Activated T-helper 1 cell treated with anti-CD3 and anti-CD28 coated beads, Interleukin-2, amount 50 U/mL, for 16 hours (primary cell): ENCODE measurements at places on chromosomes 3 and 15.

- DNase-seq: no peak
These were observed 44.2 kb downstream of the GSK3B start for GRCh38 chr3:120049881-120050539.

GRCh38 chr15:72389231-72389630, 8.9 kb upstream of the TMEM202 start:
- DNase-seq: no peak

DNA sequence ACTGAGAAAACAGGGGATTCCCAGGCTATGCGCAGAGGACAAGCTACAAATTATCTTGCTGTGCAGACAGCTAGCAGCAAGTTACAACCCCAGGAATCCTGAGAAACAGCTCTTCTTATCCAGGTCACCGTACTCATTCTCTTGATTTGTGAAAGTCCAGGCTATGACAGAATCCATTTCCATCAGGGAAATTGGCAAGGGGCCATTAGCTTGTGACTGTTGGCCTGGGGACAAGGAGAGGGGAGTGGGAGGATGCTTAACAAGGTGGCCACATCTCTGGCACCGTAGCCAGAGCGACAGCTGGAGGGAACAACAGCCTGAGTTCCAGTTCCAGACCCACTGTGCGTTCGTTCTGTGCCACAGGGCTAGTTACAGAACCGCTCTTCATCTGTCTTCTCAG, 44.9 kb upstream of the PLXNA1 start:
- DNase-seq: no peak

DNA sequence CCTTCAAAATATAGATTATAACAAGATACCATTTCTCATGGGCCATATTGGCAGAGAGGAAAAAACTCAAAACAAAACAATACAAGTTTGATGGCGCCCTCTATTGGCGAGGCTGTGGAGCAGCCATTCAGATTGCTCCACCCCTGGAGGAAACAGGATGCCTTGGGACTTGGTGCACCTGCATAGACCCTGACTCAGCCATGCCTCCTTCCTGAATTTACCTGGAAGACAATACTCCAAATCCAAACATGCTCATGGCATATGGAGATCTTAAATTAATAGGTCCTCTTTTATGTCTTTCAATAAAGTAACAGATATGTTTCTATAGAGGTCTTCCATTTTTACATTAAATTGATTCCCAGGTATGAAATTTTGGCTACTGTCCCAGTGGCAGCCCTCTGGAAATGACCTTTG, 90.0 kb downstream of the APBA2 start:
- DNase-seq: peak; percentile 50

DNA sequence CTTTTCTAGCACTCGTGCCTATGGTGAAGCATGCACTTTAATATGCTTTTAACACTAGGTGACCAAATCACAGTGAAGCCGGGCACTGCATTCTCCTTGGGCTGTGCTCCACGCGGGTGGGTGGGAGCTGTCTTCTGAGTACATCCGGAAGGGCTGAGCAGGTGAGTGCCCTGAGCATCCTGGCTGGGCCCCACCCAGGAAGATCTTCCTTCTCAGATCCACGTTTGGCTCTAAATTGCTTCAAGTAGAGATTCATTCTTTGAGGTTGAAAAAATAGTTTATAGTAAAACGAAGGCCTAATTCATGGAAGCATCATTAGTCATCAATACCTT, 73.9 kb upstream of the BLM start:
- no peak for DNase-seq

DNA sequence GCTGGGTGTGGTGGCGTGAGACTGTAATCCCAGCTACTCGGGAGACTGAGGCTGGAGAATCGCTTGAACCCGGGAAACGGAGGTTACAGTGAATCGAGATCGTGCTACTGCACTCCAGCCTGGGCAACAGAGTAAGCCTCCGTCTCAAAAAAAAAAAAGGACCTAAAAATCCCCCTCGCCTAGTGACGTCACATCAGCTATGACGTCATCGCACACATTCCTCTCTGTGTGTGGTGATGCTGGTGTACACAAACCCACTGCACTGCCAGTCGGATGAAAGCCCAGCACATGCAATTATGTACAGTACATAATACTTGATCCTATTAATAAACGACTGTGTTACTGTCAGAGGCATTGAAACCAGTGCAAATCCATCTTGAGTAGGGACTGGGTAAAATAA, 40.2 kb upstream of the SEC61A1 start:
- no peak for DNase-seq

DNA sequence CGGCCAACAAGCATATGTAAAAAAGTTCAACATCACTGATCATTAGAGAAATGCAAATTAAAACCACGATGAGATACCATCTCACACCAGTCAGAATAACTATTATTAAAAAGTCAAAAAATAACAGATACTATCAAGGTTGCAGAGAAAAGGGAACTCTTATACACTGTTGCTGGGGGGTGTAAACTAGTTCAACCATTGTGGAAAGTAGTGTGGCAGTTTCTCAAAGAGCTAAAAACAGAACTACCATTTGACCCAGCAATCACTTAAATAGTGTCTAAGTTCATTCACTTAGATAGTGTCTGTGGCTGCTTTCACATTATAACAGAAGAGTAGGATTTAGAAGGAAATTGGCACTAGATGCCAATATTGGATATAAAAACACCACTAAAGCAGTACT, 49.7 kb downstream of the CGGBP1 start:
- DNase-seq: no peak

DNA sequence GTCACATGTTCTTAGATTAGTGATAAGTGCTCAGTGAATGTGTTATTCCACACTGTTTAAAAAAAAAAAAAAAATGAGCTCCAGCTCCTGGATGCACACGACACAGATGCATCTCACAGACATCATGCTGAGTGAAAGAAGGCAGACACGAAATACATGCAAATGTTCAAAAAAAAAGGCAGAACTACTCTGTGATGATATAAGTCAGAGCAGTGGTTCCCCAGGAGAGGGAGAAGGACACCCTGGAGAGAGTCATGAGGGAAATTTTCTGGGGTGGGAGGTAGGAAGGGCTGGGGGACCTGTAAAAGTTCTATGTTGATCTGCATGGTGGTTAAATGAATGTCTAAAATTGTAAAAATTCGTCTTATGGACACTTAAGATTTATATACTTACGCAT, 4.3 kb downstream of the CSRNP1 start:
- DNase-seq: no peak
